ENCODE measurements at places on chromosomes 3 and 15.

DNA sequence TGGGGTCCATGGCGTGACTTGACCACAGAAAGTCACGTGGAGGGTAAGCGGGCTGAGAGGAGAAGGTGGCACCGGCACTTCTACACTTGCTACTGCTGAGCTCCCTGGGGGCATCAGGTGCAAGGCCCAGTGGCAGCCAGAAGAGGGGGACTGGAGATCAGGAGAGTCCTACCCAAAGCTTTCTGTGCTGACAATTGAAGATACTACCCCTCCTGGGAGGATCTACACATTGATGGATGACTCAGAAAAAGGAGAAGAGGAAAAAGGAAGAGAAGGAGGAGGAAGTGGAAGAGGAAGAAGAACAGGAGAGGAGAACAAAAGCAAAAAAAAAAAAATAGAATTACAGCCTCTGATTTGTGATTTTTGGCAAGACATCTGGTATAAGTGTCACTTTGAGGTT lies 41.2 kb downstream of the MYO5C start:
- DNase-seq: no peak

DNA sequence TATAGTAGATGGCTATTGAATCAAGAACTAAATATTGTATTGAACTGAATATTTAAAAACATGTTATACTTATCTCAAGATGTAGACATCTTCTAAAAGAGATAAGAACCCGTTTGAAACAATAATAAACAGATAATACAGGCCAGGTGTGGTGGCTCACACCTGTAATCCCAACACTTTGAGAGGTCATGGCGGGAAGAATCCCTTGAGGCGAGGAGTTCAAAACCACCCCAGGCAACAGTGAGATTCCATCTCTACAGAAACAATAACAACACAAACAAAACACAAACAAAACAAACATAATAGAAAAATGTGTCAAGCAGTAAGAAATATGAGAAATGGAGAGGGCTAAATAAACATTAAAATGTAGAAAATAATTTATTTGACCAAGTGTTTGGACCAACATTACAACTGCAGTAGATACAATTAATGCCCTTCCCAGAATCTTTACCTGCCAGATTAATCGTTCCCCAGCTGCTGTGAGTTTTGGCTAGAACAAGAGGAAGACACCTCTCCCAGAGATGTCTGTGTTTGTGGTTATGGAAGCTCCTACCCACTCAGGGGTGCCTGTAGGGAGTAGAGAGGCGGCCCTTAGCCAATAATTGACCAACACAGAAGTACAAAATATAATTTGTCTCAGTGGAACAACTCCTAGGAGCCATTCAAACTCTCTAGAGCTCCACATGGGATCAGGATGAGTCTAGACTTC lies 111.9 kb upstream of the AGTR1 start:
- no peak for DNase-seq

DNA sequence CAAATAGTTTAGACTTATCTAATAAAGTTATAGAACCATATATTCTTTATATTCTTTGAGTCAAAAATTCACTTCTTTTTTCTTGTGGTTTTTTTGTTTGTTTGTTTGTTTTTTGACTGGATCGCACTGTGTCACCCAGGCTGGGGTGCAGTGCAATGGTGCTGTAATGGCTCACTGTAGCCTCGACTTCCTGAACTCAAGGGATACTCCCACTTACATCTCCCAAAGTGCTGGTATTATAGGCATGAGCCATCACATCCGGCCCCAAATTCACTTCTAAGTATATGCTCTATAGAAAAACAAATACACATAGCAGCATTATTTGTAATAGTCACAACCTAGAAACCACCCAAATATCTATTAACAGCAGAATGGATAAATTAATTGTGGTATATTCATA lies 13.7 kb upstream of the SLTM start:
- DNase-seq: no peak

DNA sequence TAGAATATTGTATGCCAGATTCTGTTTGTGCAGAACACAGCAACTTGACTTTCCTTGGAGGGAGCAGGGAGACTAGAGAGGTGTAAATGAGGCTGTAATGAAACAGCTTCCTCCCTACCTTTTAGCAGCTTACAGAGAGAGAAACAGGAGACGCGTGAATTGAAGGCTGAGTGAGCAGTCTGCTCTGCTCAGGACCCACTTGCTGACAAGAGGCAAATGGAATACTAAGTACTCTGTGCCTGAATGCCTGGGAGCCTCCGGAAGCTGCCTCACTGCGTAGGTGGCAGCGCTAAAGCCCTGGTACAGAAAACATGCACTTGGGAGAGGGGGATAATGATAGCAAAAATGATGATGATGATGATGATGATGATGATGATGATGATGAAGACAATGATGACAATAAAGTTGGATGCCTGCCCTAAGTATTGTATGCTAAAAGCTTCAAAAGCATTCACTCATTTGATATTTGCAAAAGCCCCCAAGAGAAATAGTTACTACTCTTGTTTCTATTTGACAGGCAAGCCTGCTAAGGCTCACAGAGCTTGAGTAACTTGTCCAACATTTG lies 548.9 kb downstream of the NTRK3 start:
- no peak for DNase-seq

DNA sequence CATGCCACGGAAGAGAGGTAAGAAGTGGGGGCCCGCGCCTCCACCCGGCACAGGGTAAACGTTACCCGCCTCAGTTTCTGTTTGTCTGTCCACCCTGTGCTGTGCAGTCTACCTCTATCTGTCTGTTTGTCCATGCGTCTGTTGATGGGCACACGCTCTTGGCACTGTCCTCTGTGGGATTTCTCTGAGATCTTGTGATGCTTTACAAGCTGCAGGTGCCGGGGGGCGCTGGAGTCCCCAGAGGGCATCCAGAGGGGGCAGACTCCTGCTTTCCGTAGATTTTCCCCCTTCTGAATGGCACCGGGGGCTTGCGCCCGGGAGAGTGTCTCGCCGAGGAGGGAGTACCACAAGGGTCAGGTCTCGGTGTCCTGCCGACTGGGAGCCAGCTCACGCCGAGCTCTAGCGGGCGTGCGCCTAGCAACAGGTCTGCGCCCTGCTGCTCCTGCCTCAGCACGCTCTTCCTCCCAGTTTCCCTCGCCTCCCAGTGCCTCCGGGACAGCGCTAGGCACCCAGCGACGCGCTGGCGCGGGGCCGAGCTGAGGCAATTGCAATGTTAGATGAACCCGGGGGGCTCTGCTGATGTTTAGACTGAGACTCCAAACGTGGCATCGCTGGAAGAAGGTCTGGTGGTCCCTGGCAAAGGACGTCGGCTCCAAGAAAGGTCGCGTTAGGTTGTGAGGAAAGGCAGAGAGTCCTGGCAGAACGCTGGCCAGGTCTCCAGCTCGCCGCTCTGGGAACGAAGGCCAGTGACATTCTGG lies 667 bp downstream of the CEMIP start:
- no peak for DNase-seq

GRCh38 chr3:67059443-67059842 lies 61.3 kb downstream of the KBTBD8 start:
- no peak for DNase-seq

- no peak for DNase-seq
Measured at GRCh38 chr3:129855170-129855831, 38.2 kb downstream of the TMCC1 start.

- DNase-seq: no peak
Measured at GRCh38 chr15:57345584-57345983, 30.7 kb upstream of the CGNL1 start.

- no peak for DNase-seq
Measured at GRCh38 chr3:31402117-31402516, 130.6 kb upstream of the STT3B start.

GRCh38 chr3:160084998-160085397 lies 96.4 kb downstream of the IL12A start:
- DNase-seq: no peak

DNA sequence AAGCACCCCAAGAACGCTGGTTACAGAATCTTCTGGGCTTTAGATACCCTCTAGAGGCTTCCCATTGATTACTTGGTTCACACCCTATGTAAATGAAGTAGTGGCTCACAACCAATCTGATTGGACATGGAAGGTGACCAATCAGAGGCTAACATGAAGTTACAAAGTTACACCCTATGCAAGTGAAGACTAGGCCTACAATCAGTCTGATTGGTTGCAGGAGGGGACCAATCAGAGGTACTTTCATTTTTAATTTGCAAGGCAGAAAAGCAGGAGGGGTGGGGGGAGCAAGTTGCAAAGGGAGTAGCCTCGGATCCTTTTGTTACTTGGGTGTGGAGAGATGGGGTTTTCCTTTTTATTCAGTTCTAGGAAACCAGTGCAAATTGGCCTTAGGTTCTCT lies 11.1 kb upstream of the RTP2 start:
- peak; percentile 58 for DNase-seq

DNA sequence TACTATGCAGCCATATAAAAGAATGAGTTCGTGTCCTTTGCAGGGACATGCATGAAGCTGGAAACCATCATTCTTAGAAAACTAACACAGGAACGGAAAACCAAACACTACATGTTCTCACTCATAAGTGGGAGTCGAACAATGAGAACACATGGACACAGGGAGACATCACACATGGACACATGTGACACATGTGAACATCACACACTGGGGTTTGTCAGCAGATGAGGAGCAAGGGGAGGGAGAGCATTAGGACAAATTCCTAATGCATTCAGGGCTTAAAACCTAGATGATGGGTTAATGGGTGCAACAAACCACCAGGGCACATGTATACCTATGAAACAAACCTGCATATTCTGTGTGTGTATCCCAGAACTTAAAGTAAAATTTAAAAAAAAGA lies 408.0 kb downstream of the EPHB1 start:
- DNase-seq: no peak

- no peak for DNase-seq
Measured at GRCh38 chr3:129613367-129613740, 6.9 kb upstream of the PLXND1 start.

DNA sequence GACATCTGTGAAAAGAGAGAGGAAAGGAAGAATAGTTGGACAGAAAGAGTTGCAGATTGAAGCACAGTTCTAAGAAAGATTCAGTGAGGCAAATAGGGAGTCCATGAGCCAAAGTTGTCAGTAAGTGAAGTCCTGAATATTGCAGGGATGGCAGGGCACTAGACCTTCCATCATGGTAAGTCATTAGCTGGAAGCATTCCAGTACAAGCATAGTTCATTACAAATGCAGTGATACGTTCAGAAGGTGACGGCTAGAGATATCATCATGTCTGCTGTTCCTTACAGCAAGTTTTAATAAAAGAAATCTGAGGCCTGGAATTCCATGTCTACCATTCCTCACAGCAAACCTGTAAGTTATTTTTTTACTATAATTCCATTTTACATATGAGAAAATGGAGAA lies 720.1 kb downstream of the GBE1 start:
- DNase-seq: no peak

DNA sequence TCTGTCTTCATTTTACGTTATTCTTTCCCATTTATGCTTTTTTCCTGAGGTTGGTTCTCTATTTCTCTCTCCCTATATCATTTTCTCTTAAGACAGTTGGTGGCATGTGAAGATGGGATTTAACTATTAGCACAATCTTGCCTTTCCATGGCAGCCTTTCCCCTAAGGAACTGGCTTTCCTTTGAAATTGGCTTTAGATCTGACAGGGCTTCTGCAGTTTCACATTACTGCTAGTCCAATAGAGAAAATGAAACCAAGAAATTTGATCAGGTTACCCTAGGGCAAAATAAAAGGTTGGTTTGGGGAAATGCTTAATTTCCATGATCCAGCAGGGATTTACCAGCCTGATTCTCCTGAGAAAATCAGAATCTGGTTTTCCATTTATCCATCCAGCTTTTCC lies 22.7 kb upstream of the CHL1 start:
- DNase-seq: no peak

All from CD4-positive, alpha-beta memory T cell (primary cell).